Activated CD4-positive, CD25-positive, alpha-beta regulatory T cell treated with anti-CD3 and anti-CD28 coated beads, Interleukin-2, amount 50 U/mL, for 16 hours (primary cell): ENCODE measurements at places on chromosomes 12 and 14.

DNA sequence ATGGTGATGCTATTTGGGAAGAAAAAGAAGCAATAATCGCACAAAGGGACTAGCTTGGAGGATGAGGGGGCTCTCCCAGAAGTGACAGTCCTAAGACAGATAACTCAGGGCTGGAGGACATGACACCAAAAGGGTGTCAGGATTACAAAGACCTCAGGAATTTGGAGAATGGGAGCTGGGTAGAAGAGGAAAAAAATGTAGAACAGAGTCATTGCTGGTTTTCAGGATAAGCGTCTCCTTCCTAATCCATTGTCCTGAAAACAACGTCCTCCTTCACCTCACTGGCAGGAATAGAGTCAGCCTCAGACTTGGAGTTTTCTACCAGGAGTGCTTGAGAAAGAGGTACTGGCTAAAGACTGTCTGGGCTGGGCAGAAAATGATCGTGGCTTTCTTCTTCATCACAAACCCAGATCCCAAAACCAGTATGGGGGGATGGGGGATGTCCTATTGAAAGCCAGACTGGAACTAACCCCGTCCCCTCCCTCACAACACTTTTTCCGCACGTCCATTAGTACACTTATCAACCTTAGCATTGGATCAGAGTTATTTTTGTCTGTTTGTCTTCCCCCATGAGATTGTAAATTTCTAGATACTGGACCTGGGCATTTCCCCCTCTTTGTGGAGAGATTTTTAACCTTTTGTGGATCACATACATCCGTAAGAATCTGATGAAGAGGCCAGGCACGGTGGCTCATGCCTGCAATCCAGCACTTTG lies 14.3 kb downstream of the B4GALNT3 start:
- no peak for DNase-seq

DNA sequence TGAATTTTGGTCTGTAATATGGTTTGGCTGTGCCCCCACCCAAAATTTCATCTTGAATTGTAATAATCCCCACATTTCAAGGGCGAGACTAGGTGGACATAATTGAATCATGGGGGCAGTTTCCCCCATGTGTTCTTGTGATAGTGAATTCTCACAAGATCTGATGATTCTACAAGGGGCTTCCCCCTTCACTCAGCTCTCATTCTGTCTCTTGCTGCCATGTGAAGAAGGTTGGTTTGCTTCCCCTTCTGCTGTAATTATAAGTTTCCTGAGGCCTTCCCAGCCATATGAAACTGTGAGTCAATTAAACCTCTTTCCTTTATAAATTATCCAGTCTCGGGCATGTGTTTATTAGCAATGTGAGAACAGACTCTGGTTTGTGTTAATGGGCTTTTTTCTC lies 5.9 kb downstream of the LRRC9 start:
- DNase-seq, result no peak

- DNase-seq, result no peak
These were observed 60.4 kb downstream of the SMUG1 start for GRCh38 chr12:54128416-54128815.

DNA sequence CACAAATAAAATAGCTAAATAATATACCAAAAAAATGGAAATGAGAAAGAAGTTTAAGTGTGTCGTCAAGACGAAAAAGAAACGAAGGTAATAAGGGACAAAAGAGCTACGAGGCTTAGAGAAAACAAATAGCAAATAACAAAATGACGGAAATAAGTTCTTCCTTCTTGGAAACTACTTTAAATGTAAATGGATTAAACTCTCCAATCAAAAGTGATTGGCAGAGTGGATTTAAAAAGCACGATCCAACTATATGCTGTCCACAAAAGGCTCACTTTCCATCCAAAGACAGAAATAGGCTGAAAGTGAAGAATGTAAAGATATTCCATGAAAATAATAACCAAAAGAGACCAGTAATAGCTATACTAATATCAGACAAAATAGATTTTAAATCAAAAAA lies 82.4 kb downstream of the DIO3 start:
- no peak for DNase-seq

DNA sequence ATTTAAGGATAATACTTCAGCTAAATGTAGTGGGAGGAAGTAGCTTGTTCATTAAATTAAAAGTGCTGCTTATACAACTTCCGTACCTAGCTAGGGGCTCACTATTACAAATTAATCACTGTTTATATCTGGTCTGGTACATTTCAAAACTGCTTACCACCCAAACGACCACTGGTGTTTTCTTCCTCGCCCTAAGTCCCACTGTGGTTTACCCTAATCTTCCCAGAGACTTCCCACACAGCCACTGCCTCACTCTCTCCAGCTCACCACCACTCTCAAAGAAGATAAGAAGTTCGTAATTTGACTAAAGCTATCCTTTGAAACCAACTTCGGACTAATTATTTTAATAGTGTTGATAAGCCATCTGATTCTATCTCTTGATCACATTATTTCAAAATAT lies 62.6 kb downstream of the PLXNC1 start:
- DNase-seq, result no peak

DNA sequence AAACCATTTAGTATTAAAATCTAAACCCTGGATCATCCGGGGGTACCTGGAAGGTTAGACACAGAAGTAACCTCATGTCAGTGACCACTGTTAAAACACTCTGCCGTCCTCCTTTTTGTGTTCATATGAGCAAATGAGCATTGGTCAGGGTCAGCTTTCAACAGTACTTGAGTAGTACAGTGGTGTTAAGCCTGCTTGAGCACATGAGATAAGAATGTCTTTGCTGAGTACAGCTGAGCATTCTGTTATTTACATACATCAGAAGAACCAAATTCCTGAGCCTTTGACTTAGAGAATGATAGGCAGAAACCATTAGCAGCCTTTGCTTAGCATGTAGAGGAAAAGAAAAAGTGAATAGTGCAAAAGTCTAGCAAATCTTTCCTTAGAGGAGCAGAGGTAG lies 38.6 kb upstream of the LRTM2 start:
- DNase-seq, result no peak

DNA sequence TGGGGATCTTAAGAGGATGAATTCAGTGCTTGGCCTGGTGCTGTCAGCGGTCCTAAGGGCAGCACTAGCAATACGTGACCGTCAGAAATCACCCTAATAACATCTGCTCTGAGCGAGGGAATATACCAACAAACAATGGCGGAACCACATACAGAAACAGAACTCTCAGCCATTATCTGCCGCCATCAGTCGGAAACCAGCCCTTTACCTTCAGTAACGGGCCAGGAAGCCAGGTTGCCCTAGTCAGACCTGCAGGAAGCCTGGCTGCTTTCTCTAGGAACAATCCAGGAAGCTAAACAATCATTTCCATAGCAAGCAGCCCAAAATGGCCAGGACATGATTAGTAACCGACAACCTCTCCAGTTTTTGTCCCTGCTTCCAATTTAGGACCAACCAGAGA lies 5.6 kb downstream of the CDCA4 start:
- DNase-seq, result no peak

DNA sequence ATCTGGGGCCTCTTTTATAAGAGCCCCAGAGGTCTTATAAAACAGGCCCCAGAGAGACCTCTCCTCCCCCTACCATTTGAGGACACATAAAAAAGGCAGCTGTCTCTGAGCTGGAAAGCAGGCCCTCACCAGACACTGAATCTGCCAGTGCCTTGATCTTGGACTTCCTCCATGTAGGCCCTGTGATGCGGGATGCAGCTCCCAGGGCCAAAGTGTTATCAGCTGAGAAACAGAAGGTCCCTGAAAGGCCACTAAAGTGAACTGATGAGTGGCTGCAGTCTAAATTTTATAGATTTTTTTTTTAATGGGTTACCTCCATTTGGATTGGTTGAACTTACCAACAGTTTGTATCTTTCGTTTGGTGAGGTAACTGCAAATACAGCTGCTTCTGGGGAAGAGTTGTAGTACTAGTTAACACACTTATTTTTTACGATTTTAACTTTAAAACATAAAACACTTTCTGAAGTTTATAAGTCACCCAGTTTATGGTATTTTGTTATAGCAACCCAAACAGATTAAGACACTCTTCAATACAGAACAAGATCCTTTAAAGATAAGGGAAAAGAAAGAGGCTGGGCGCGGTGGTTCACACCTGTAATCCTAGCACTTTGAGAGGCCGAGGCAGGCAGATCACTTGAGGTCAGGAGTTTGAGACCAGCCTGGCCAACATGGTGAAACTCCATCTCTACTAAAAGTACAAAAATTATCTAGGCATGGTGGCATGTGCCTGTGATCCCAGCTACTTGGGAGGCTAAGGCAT lies 5.6 kb upstream of the GUCY2C start:
- DNase-seq, result no peak
